Mesothelial cell of epicardium (in vitro differentiated cells): ENCODE measurements at places on chromosomes 6 and 20.

- no peak for DNase-seq
Observed at GRCh38 chr20:38208523-38208922, 43.5 kb upstream of the TGM2 start.

DNA sequence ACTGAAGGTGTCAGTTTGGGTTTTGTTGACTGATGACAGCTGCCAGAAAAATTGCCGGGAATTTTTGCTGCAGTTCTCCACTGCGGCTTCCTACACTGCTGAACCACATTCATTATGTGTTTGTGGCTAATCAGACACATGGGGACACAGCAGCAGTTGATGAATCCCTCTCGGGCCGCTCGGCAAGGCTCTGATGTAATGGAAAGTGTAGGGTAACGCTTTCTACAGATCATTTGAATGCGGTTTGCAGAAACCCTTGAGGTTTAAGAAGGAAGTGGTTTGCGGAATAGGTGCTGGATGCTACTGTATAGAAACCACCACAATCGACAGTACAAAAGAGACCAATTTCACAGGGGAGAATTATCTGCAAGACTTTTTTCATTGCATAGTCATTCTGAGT, 138.7 kb upstream of the SASH1 start:
- no peak for DNase-seq

DNA sequence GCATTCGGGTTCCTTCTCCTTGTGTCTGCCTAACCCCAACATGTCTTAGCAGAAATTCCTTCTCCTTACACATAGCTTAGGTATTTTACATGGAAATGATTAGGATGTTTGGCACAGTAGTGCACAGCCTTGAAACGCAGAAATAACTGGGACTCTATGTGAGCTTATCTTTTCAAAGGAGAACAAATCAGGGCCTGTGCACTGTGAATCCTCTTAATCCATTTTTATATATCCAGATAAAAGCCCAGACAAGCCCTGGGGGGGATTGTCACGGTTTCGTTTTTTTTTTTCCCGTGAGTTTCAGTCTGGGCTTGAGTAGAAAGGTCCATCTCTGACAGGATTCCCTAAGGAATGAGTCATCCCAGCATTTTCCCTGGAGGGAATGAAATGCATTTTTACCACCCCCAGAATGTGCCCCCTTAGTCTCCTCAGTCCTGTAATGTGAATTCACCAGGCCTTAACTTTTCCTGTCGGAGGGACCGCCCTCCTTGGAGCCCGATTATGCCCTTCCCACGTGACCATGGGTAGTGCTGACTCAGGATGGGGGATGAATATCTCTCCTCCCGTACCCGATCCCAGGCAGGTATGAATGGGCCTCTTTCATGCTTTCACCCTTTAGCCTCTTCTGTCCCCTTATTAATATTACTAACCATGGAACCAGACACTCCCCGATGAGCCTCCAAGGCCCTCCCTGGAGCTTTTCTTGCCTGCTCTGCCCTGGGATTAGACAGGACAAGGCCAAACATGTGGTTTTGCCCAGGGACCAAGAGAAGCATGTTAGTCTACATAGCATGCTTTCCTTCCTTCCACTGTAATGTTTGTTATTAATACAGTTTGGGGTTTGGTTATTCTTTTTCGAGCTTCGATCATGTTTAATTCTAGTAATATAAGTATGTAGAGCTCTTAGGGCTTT, 23.9 kb upstream of the NAA20 start:
- DNase-seq, result peak; percentile 51

DNA sequence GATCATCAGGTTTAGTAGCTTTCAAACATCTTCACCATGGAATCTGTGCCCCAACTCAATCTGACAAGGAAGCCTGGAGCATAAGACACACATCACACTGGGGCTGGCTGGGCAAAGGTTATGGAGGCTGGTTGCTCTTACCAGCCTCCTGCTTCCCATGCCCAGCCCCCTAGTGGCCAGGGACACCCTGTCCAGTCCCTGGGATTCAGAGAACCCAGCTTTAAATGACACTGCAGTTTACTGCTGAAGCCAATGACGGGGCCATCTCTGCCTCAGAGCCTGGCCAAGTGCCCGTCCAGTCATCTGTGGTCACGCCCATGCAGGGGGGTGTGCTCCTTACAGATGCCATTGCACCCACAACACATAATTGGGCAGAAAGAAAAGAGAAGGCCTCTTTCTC, 272.9 kb downstream of the SMOC2 start:
- DNase-seq, result no peak

DNA sequence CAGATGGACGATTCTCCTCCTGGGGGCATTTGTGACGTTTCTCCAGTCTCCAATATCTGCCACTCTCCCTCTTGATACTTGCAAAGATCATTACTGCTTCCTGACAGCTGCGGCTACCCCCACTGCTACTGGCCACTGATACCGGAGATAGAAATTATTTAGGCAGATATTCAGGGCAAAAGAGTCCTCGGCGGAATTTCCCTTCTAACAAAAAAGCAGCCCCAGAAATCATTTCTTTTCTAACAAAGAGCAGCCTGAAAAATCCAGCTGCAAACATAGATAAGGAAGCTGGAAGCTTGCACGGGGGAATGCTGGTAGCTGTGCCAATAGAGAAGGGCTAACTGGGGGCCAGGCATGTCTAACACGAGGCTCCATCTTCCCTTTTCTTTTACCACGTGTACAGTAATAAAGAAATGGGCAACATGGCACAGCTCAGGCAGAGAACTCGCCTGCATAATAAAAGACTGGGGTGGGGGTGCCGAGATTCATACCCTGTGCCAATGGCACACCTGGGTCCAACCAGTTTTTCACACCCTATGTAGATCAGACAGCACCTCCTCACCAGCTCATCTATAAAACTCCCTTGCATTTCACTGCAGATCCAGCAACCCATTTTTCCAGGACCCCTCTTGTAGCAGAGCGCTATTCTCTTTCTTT, 6.1 kb downstream of the TP53RK start:
- DNase-seq, result no peak

DNA sequence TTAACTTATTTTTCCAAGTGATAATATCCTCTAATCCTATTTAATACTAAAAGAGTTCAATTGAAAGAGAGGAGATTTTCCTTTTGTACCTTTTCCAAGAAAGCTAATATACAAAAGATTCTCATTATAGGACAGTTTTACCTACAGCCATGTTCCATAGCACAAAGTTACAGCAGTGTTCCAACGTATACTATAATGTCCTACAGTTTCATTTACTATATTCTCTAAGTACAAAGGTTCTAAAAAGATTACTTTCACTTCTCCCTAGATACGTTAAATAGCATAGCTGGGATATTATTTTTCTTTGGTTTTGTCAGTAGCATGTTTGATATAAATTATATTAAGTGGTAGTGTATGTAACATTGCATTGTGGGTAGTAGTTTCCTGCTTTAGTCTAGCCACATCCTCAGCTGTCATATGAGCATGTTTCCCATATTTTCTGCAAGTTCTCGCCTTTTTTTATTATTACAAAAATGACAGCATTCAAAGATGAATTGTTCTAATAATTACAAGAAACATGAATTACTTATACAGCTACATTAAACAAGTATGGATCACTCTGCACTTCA, 4.4 kb upstream of the RUNX2 start:
- DNase-seq, result no peak
